ENCODE measurements at places on chromosomes 16 and 17.

GRCh38 chr16:76241755-76242154 lies 35.4 kb upstream of the CNTNAP4 start:
- DNase-seq: no peak

DNA sequence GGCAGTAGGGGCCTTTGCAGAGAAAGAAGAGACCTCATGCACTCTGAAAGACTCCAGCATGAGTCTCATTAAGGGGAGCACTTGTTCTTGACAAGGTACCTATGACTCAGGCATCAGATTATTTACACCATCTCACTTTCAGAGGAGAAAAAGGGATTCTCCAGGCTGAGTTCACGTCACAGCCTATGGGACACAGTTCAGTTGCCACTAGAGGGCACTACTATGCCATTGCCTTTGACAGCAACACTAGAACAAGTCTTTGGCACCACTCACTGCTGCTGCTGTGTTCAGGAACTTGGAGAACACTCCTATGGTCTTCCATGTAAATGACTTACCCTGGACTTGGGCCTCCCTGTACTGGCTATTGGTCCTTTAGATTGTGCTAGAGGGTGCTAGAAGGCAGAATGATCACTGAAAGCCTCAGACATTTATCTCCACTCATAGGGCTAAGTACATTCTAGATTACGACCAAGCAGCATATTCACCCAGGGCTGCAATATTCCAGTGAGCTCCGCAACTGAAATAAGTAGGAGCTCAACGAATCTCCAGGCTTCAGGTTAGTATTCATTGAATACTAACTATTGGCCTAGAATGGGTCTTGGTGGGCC lies 225.1 kb upstream of the CA10 start:
- DNase-seq: peak; percentile 4

- DNase-seq: no peak
Observed at GRCh38 chr17:14320098-14320497, 19.2 kb downstream of the HS3ST3B1 start.

DNA sequence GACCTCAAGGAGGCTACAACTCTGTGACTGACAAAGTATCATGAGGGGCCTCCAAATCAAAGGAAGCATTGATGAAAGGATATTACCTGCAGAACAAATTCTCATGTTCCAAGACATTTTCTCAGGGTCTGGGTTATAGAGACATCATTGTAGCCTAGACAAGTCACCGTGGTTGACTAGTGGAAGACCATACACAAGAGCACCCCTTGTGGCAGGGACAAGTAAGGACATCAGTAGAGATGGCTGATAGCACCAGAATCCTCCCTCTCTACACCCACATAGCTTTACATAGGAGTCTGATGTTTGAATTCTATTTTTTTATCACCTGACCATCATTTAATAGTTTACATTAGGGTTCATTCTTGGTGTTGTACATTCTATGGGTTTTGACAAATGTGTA lies 32.5 kb upstream of the CDH8 start:
- DNase-seq: no peak

DNA sequence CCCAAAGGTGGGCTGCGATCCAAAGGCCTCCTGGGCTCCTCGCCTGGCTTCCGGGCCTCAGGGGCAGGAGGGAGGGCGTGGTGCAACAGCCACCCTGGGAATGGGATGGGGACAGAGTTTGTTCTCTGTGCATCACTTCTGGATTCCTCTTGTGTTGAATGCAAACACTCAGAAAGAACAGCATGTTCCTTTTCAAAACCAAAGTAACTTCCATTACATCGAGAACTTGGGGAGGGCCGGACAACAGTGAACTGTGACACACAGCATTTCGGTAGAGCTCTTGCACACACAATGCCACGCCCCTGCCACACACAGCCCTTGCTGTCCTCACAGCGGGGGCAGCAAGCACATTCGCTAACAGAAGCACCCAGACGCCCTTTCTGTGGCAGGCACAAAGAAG lies 36.1 kb upstream of the FASN start:
- no peak for DNase-seq
